Fibroblast of lung (primary cell): ENCODE measurements at places on chromosomes 4 and X.

GRCh38 chr4:113288696-113289095 lies 239.2 kb downstream of the ANK2 start:
- DNase-seq = peak; percentile 14

DNA sequence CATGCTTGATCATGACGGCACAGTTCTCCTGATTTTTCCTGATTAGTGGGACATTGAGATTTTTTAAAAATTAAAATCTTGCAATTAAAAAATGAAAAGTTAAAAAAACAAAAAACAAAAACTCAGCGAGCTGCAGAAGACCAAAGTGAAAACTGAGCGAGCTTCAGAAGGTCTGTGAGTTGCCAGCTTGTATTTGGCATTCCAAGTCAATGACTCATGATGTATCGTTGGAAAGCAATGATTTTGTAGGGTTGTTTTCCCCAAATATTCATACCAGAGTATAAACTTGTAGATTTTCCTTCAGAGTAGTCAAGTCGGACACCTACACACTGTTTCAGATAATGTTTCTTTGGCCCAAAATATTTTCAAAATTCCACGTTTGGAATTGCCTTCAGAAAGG lies 76.9 kb downstream of the LRRC66 start:
- DNase-seq = peak; percentile 65

GRCh38 chr4:74933562-74934015 lies 673 bp downstream of the PARM1 start:
- peak; percentile 0 for DNase-seq

DNA sequence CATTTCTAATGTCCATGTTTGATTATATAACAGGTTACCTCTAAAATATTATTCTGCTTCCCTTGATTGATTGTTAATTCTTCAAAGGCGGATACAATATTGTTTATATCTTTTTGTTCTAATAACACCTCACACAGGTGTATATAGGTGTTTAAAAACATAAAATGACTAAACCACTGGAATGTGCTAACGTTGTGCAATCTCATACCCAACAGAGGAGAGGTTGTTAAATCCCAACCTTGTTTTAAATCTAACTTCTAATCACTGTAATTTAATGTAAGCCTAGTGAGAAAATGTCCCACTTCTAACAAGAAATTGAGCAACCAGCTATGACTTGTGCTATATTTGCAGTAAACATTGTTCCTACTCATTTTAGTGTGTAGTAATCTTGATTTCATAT lies 1.3 kb downstream of the ODAM start:
- DNase-seq = no peak

- DNase-seq = no peak
Measured at GRCh38 chr4:101693842-101694398, 96.6 kb upstream of the BANK1 start.

DNA sequence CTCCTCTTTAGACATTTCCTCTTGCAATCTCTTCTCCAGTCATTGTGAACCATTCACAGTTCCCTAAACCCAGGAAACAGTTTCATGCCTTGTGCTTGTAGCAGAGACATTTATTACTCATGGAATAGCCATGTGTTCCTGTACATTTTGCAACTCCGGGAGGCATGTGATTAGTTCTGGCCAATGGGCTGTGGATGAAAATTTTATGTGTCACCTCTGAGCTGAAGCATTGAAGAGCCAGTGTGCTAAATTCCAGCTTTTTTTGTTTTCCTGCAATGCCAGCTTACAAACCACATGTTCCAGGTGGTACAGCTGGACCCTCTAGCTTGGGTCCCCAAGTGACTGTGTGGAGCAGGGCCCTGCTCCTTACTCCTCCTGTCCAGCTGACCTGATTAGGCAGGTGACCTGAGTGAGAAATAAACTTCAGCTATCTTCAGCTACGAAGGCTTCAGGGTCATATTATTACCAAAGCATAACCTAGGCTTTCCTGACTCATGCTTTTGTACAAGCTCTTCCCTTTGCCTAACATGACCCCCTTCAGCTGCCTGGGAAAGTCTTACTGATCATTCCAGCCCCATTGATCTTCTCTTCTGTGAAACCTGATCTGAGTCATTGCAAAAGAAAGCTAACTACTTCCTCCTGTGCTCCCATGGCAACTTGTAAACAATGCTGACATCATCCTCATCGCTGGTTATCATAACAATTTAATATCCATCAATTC lies 200.4 kb downstream of the PTTG2 start:
- DNase-seq = peak; percentile 97

- no peak for DNase-seq
Measured at GRCh38 chrX:3577551-3577950, 135.9 kb downstream of the PRKX start.

- DNase-seq = no peak
Measured at GRCh38 chr4:107196312-107196711, 160.2 kb upstream of the DKK2 start.

DNA sequence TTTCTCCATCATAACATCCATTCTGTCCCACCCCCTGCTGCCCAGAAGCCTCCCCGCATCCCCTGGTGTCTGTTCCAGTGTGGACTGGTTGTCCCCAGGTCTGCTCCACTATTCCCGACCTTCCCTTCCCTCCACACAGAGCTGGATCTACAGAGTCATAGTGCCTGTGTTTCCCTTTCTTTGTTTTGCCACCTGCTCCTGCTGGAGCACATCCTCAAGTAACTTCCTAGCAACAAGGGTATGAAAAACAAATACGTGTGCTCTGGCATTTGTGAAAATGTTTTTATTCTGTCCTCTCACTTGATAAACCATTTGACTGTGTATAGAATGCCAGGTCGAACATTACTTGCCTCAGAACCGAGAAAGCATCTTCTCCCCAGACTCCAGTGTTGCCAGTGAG lies 29.9 kb upstream of the ADRA2C start:
- DNase-seq = no peak
